ENCODE measurements at places on chromosomes 13 and 19. TPM values are rescaled to one million over a fixed set of nuclear protein-coding genes. Genes with fewer than 3 reads are reported as not detected.

Gene PIP5K1C
- total RNA-seq = 14.5 TPM

Gene ZNF490
- total RNA-seq = 1.1 TPM

Gene CEACAM3
- total RNA-seq = not detected

Gene JAK3
- total RNA-seq = 0.32 TPM

Gene ZNF100
- not detected for total RNA-seq

Gene PNMA8C
- not detected for total RNA-seq

Gene GPALPP1
- total RNA-seq = 11.6 TPM

Gene MBD3L3
- total RNA-seq = not detected

Gene OR7A5
- total RNA-seq = not detected

Gene KLK1
- total RNA-seq = not detected

Gene HRC
- total RNA-seq = not detected

Gene ZNF600
- 0.59 TPM for total RNA-seq

Gene NTF4
- total RNA-seq = 0.24 TPM

Gene RASL11A
- 4.9 TPM for total RNA-seq

Gene KCNJ14
- total RNA-seq = 1.1 TPM

Gene APOC4
- not detected for total RNA-seq

Gene IL4I1
- total RNA-seq = 0.53 TPM

Gene GPX4
- total RNA-seq = 509 TPM

Gene SYNE4
- total RNA-seq = 0.15 TPM

Gene EIF3K
- total RNA-seq = 726 TPM

Gene FPR2
- not detected for total RNA-seq

Gene SYDE1
- total RNA-seq = 14.1 TPM

Gene GRAMD1A
- total RNA-seq = 154 TPM

Gene SLC10A2
- total RNA-seq = not detected

Gene PSG11
- total RNA-seq = not detected
